NCI-H774 (cell line): ENCODE measurements at places on chromosomes 16 and 17.
A peak's percentile ranks its signal among the peaks of the same experiment; 100 is the strongest.

DNA sequence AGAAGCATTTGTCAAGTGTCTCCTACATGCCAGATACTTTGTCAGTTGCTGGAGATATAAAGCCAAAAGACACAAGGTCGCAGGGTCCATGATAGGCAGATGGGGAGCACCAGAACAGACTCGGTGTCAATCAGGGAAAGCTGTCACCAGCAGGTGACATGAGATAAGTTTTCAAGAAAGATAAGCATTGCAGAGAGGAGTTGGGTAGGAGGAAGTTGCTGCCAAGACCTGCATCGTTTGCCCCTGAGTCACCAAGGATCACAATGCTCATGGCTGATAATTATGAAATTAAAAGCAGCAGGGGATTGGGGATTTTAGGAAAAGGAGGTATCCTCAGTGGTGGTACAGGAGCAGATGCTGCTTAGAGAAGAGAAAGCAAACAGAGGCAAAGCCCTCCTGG lies 551.1 kb upstream of the CDH11 start:
- no peak for DNase-seq

GRCh38 chr17:74767111-74767516 lies 9.0 kb downstream of the NAT9 start:
- no peak for DNase-seq

- no peak for DNase-seq
Measured at GRCh38 chr17:4584101-4584916, at the start of gene SMTNL2. Gene SMTNL2, plus strand, starts transcription at chr17:4584529. Its CDS starts 77 bp downstream, at chr17:4584606.

- no peak for DNase-seq
Measured at GRCh38 chr16:22004341-22004740, 3.4 kb upstream of the PDZD9 start.

DNA sequence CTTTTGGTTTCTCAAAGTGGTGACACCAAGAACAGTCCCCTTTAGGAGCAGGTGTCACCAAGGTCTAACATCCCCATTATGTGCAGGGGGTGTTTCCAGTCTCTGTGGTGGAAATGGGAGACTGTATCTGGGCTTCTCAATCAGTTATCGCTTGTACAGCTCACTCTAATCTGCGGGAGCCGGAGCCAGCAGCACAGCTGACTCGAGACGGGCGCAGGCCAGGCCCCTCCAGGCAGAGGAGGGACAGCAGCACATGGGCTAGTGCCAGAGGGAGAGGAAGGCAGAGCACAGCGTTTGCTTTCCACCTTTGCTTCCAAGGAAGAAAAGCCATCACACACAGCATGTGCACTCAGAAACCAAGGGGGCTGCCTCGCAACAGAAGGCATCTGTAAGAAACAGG lies 91.2 kb upstream of the CREBBP start:
- DNase-seq, result no peak

DNA sequence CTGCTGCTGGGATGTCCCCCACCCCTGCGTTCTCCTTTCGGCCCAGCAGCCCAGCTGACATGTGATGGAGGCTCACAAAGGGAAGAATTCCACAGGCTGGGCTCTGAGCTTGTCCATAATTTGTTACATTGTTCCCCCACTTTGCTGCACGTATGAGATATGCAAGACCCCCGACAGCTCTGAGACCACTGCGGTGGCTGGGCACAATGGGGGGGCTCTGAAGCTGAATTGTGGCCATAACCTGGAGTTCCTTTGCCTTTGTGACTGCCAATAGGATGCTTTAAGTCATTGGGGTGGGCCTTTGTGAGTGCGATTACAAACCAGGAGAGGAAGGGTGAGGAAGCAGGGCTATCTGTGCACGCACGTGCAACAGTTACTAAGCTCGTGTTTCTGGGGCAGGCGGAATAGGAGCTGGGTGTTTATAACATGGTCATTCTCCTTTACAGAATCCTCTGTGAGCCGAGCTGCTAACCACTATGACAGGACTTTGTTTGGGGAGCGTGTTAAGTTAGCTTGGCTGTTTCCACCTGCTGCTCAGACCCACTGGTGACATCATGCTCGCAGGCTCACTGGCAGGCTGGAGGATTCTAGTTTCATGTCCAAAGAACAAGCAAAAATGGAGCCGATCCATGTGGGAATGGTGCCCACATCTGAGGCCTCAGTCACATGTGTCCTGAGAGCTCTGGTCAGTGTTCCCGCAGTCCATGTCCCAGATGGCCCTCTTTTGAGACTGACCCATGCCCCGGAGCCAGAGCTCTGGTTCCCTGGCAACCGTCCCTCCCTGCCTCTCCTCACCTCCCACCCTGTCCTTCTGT lies 208.3 kb upstream of the SALL1 start:
- no peak for DNase-seq

- no peak for DNase-seq
Measured at GRCh38 chr16:50293041-50293783, 26.9 kb downstream of the ADCY7 start.

DNA sequence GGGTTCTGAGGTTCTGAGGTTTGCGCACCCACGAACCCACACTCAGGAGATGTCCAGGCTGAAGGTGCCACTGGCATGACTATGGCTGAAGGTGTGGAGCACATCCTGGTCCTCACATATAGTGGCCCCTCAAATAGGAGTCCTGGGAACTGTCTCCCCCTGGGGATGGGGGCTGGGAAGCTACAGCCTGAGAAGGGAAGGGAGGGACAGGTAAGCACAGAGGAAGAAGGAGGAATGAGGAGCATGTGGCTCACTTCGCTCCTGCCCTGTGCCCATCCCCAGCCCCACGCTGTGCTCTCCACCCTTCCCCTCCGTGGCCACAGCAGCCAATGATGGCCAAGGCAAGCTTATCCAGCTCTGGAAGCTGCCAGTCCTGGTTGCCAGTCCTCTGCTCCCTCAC lies 123.9 kb upstream of the LHX1 start:
- DNase-seq, result no peak

GRCh38 chr17:17391668-17392370 lies 85.0 kb upstream of the MED9 start:
- DNase-seq, result no peak

DNA sequence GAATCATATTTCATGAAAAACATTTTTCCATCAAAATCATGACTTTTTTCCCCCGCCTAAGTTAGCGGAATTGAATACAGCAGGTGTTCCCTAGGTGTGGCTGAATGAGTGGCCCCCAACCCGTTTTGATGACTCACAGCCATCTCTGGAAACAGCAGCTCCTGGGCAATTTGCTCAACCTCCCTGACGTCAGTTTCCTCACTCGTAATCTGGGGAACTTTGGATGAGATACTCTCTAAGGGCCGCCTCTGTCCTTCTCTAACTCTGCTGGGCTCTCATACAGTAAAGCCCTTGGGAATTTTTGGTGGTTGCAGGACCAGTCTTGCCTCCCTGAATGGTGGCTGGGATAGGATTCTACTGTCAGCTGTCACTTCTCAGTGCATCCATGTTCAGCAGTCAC lies 11.6 kb upstream of the NTN1 start:
- DNase-seq, result no peak

GRCh38 chr16:56115817-56116576 lies 75.3 kb upstream of the GNAO1 start:
- DNase-seq, result no peak

DNA sequence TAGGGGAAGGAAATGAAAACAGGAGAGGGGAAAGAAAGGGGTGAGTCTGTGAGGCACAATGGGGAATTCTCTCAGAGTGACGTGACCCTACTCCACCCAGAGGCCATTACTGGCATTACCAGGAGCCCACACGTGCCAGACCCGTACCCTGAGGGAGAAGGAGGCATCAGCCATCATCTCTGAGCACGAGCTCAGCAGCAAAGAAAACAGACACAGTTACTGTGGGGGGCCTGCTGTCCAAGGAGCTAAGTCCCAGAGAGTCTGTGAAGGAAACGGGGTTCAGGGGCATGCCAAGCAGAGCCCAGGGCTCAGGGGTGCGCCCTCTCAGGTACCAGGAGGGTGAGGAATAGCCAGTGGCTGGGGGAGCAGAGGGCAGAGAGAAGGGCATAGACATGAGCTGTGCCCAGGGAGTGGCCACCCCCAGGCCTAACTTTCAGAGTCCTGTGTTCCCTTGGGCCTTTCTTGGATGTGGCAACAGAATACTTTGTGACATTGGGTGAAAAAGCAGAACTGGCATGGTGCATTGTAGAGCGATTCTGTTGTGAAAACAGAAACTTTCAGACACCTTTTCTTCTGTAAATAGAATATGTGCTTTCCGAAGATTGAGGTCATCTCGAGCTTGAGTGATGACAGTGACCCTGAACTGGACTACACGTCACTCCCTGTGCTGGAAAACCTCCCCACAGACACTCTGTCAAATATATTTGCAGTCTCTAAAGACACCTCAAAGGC lies 11.3 kb downstream of the TAF1C start:
- peak; percentile 18 for DNase-seq
